ENCODE measurements at places on chromosomes 7 and 10.

- no peak for DNase-seq
Observed at GRCh38 chr10:110901954-110902819, 16.8 kb downstream of the BBIP1 start.

- DNase-seq = no peak
Observed at GRCh38 chr7:26155531-26156375, 3.8 kb downstream of the NFE2L3 start.

DNA sequence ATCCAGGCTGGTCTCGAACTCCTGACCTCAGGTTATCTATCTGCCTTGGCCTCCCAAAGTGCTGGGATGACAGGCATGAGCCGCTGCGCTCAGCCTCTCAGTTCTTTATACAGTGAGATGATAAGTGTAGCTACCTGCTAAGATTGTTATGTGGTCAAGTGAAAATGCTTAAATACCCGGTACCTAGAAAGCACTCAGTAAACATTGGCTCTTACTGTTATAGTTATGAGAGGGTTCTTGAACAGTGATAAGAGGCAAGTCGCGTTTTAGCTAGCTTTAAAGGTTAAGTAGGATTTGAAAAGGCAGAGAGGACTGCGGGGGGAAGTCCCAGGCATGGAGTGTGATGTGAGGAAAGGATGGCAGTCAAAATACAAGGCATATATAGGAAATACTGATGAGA is 4.5 kb downstream of the ZKSCAN1 start:
- no peak for DNase-seq

DNA sequence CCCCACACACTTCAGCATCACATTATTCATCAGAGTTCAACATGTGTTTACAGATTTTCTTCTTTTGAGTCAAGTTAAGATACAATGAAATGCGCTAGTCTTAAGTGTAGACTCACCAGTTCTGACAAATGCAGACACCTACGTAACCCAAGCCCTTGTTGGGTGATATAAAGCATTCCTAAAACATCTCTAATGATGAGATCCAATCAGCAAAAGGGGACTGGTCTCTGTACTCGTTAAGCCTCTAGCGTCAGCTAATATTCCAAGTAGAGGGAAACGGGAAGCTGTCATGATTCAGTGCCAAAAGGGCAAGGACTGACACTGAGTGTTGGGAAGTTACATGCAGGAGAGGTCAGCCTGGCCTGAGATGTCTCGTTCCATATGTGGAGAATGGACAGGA is 38.7 kb upstream of the TRIL start:
- no peak for DNase-seq
